ENCODE measurements at places on chromosomes 2 and 18. TPM values are rescaled to one million over a fixed set of nuclear protein-coding genes. Genes with fewer than 3 reads are reported as not detected.

DNA sequence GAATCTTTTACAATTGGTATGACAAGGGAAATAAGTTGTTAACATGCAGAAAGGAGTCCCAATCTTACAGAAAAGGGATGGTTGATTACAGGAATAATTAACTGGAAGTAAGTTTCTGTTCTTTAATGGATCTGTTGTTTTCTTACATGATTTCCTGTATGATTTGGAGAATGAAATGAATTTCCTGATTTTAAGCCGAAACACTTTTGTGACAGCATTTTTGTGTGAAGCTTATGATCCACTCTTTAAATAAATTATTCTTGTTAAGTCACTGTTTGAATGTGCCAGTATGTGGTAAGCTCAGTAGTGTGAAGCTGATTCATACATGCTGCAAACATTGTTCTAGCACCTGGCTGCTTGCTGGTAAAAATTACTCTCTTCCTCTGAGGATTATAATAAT, 516.2 kb downstream of the DCDC2C start:
- H3K27ac ChIP-seq = no peak overlapping the region
- H3K27me3 ChIP-seq = no peaks in the 10 kb centered on the region
- H3K4me3 ChIP-seq = no peak overlapping the region
- no peak for DNase-seq
- H3K36me3 ChIP-seq = no peaks in the 10 kb centered on the region
- no peaks in the 10 kb centered on the region for H3K4me1 ChIP-seq

DNA sequence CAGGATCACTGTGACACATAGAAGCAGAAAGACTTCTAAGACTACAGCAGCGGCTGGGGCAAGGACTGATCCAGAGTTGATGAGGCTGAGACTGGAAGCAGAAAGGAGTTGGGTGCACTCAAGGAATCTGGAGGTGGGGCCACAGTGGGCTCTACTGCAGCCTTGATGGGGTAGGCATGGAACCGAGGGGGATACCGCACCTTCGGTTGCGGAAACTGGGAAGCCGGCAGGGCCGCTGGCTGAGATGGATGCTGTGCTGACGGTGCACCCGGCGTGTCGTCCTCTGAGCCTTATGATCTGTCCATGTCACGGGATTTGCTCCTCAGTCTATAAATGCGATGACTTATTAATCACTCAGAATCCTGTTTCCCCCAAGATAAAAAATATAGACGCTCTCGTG, 473.5 kb upstream of the MYT1L start:
- no peak overlapping the region for H3K4me3 ChIP-seq
- no peaks in the 10 kb centered on the region for H3K36me3 ChIP-seq
- no peak overlapping the region for H3K27ac ChIP-seq
- no peaks in the 10 kb centered on the region for H3K4me1 ChIP-seq
- H3K27me3 ChIP-seq = peaks cover 31% of the 10 kb centered on the region
- no peak for DNase-seq

GRCh38 chr2:62559582-62559981, 53.6 kb upstream of the TMEM17 start:
- H3K36me3 ChIP-seq = no peaks in the 10 kb centered on the region
- no peak overlapping the region for H3K27ac ChIP-seq
- DNase-seq = no peak
- no peak overlapping the region for H3K4me3 ChIP-seq
- no peaks in the 10 kb centered on the region for H3K4me1 ChIP-seq

GRCh38 chr2:69184224-69184623, 171.2 kb downstream of the ANTXR1 start:
- no peak overlapping the region for H3K27ac ChIP-seq
- no peak overlapping the region for H3K4me3 ChIP-seq
- DNase-seq = no peak
- H3K27me3 ChIP-seq = no peaks in the 10 kb centered on the region
- H3K36me3 ChIP-seq = no peaks in the 10 kb centered on the region

DNA sequence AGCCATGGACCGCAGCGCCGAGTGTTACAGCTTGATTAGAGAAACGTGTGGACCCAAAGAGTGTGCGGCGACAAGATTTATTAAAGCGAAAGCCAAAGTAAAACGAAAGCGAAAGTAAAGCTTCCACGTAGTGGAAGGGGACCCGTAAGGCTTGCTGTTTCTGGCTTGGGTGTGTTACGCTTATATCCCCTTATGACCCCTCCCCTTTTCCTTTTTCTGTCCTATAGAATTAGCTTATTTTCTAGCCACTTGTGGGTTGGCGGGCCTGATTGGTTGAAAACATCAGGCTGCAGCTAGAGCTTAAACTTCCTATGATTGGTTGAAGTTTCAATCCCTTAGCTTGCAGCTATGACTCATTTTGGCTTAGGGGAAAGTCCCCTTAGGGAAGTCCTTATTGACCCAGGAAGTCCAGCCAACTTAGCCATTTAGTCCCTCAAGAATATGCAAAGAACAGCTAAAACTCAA, 969.7 kb downstream of the DCDC2C start:
- H3K27me3 ChIP-seq = no peaks in the 10 kb centered on the region
- DNase-seq = peak; percentile 29
- no peaks in the 10 kb centered on the region for H3K36me3 ChIP-seq

DNA sequence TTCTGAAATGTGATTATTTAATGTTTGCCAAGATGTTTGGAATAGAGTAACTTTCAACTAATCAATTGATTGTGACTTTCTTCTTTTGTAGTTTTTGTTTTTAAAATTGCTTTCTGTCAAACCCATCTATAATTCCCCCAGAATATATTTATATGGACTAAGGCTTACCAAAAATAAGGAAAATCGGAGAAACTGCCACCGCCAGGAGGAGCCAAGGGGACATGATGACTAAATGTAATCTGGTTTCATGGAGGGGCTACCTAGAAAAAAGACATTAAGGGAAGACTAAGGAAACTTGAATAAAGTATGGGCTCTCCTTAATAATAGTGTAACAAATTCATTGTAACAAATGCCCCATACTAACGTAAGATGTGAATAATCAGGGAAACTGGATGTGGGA, 19.5 kb downstream of the BOLA3 start:
- H3K4me3 ChIP-seq = no peak overlapping the region
- DNase-seq = no peak
- no peaks in the 10 kb centered on the region for H3K27me3 ChIP-seq
- peaks cover 6% of the 10 kb centered on the region for H3K4me1 ChIP-seq
- H3K27ac ChIP-seq = no peak overlapping the region

DNA sequence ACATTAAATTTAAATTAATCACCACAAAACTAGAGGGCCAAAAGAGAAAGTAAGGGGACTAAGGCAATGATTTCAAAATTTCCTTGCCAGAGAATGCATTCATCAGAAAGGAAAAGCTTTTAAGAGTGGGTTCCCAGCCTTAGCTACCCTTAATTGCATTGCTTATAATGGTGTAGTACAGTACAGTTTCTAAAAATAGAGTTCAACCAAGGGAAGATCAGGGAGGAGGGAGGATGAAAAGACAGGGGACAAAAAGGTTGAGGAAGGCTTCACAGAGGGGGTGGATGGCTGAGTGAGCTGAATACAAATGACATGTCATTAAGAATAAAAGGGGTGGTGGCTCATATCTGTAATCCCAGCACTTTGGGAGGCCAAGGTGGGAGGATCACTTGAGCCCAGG, 119.9 kb downstream of the RBMS1 start:
- H3K27ac ChIP-seq = no peak overlapping the region
- DNase-seq = no peak
- H3K27me3 ChIP-seq = no peaks in the 10 kb centered on the region
- no peak overlapping the region for H3K4me3 ChIP-seq
- H3K36me3 ChIP-seq = no peaks in the 10 kb centered on the region
- peaks cover 21% of the 10 kb centered on the region for H3K4me1 ChIP-seq

GRCh38 chr2:221001381-221001801, 570.7 kb downstream of the EPHA4 start:
- no peak overlapping the region for H3K27ac ChIP-seq
- H3K27me3 ChIP-seq = no peaks in the 10 kb centered on the region
- no peak for DNase-seq
- H3K4me1 ChIP-seq = peaks cover 15% of the 10 kb centered on the region
- no peak overlapping the region for H3K4me3 ChIP-seq

GRCh38 chr18:26504831-26505230, 43.5 kb downstream of the KCTD1 start:
- no peak overlapping the region for H3K4me3 ChIP-seq
- peak; percentile 42 for DNase-seq
- no peaks in the 10 kb centered on the region for H3K36me3 ChIP-seq
- no peak overlapping the region for H3K27ac ChIP-seq

GRCh38 chr18:53649621-53650020, 574.8 kb downstream of the MBD2 start:
- no peak for DNase-seq
- no peaks in the 10 kb centered on the region for H3K4me1 ChIP-seq
- no peak overlapping the region for H3K27ac ChIP-seq
- H3K27me3 ChIP-seq = no peaks in the 10 kb centered on the region
- no peak overlapping the region for H3K4me3 ChIP-seq

- no peak overlapping the region for H3K4me3 ChIP-seq
- DNase-seq = no peak
- H3K27me3 ChIP-seq = no peaks in the 10 kb centered on the region
- no peaks in the 10 kb centered on the region for H3K4me1 ChIP-seq
These were observed 390.6 kb upstream of the CYRIA start for GRCh38 chr2:17056236-17056635.

GRCh38 chr2:102367331-102367971, 11.9 kb downstream of the IL18R1 start:
- 0 out of 2 replicates have a peak, but pooled peaks cover 2% of the 10 kb centered on the region for H3K4me1 ChIP-seq
- H3K36me3 ChIP-seq = peaks cover 21% of the 10 kb centered on the region
- no peak overlapping the region for H3K4me3 ChIP-seq
- H3K27me3 ChIP-seq = no peaks in the 10 kb centered on the region
- DNase-seq = no peak

DNA sequence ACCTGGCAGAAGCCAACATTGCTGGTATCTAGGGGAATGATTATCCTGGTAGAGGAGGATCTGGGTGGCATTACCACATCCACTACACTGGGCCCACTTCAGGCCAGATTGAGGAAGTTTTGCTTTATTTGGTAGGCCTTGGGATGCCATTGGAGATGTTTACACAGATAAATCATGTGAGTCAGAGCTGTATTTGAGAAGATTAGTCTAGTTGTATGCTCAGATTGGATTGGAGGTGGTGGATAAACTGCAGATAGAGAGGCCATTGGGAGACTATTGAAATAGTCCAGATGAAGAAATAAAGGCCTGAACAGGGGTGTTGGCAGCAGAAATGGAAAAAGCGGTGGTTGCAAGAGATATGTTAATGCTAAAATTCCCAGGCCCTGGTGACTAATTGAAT, 81.5 kb downstream of the EFEMP1 start:
- peak overlapping the region; percentile 95 for H3K27ac ChIP-seq
- peak; percentile 82 for DNase-seq
- peaks cover 58% of the 10 kb centered on the region for H3K4me1 ChIP-seq
- no peaks in the 10 kb centered on the region for H3K36me3 ChIP-seq
- no peak overlapping the region for H3K4me3 ChIP-seq

GRCh38 chr2:58203018-58203417, 38.1 kb downstream of the FANCL start:
- no peak overlapping the region for H3K4me3 ChIP-seq
- H3K4me1 ChIP-seq = peaks cover 28% of the 10 kb centered on the region
- H3K27ac ChIP-seq = no peak overlapping the region
- H3K27me3 ChIP-seq = no peaks in the 10 kb centered on the region

DNA sequence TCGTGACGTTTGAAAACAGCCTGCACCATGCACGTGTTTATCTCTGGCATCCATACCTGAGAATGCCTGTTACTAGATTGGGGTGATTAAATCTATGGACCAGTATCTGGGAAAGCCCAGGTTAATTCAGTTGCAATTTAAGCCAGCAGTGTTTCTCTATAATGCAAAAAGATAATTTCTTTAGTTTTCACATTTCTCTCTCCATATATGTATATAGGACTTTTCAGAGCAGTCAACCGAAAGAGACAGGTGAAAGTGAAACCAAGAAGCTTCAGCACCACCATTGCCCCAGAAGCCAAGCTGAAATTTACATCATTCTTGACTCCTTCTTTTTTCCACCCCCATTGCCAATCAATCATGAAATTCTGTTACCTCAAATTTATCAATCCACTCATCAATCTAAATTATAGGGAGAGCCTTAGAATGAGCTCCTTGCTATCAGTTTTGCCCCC, 2.7 kb upstream of the LRP2 start:
- no peak for DNase-seq
- peaks cover 31% of the 10 kb centered on the region for H3K4me1 ChIP-seq
- H3K27ac ChIP-seq = no peak overlapping the region
- H3K4me3 ChIP-seq = peak overlapping the region; percentile 68
- H3K36me3 ChIP-seq = no peaks in the 10 kb centered on the region

GRCh38 chr18:13003466-13003896, 12.3 kb downstream of the CEP192 start:
- 0 out of 2 replicates have a peak, but pooled peaks cover 2% of the 10 kb centered on the region for H3K4me1 ChIP-seq
- peaks cover 43% of the 10 kb centered on the region for H3K36me3 ChIP-seq
- DNase-seq = peak; percentile 62
- no peak overlapping the region for H3K4me3 ChIP-seq
- no peak overlapping the region for H3K27ac ChIP-seq

- DNase-seq = no peak
- H3K27me3 ChIP-seq = peaks cover 97% of the 10 kb centered on the region
- no peak overlapping the region for H3K27ac ChIP-seq
These were observed 24.0 kb upstream of the ZNF516 start for GRCh38 chr18:76518860-76519538.

- H3K4me1 ChIP-seq = no peaks in the 10 kb centered on the region
- H3K4me3 ChIP-seq = no peak overlapping the region
- no peak for DNase-seq
- H3K27ac ChIP-seq = no peak overlapping the region
- peaks cover 28% of the 10 kb centered on the region for H3K27me3 ChIP-seq
These were observed 34.5 kb downstream of the BCL2 start for GRCh38 chr18:63284827-63285733.

DNA sequence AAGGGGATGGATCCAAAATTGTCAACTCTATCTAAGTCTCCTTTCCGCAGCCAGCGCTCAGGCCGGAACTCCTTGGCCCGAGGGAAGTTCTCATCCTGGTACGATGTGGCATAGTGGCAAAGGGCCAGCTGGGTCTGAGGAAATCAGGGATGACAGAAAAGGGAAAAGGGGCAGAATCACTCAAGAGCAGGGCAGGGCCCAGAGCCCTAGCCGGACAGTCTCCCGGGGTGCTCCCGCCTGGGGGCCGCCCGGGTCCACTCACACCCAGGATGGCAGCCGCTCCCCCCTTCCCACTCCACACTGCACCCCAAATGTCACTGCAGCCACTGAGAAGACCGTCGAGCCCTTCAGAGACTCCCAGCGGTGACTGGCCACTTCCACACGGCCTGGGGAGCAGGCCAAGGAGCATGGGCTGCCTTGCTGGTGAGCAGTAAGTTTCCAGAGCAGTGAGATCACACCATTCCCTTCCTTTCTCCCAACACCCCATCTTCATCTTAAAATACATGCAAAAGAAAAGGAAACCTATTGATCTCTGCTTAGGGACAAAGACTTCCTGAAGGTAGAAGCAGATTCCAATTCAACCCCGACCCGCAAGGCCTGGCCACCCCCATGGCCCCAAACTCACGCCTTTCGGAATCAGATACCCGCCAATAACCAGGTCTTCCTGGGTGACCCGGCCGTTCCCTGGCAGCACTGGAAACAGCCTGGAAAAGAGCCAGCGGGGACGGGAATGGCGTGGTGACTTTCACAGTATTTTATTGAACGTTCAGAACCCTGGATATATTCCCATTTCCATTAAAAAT, 26.7 kb downstream of the CYP27C1 start:
- no peaks in the 10 kb centered on the region for H3K36me3 ChIP-seq
- no peak overlapping the region for H3K4me3 ChIP-seq
- no peaks in the 10 kb centered on the region for H3K4me1 ChIP-seq
- DNase-seq = no peak

GRCh38 chr18:62715436-62715758, at the start of gene PHLPP1:
Gene PHLPP1, plus strand, starts transcription at chr18:62715541. Its CDS starts 143 bp downstream, at chr18:62715684.
- no peaks in the 10 kb centered on the region for H3K27me3 ChIP-seq
- peak within 1 kb of the TSS; percentile 84 for H3K4me3 ChIP-seq
- peak within 1 kb of the TSS; percentile 51 for H3K27ac ChIP-seq
- no peaks in the 10 kb centered on the region for H3K36me3 ChIP-seq
- H3K4me1 ChIP-seq = peaks cover 30% of the 10 kb centered on the region

The CYP27C1 gene
- 0.36 TPM for total RNA-seq

The CRYGB gene
- total RNA-seq = not detected

The PLB1 gene
- total RNA-seq = 1.3 TPM

The DCC gene
- not detected for total RNA-seq

The SH2D6 gene
- total RNA-seq = 0.12 TPM

The IL1B gene
- 67.5 TPM for total RNA-seq

All from PC-3 (cell line).